ENCODE measurements at places on chromosomes 16 and 17. TPM values are rescaled to one million over a fixed set of nuclear protein-coding genes. Genes with fewer than 3 reads are reported as not detected.

The MNT gene
- total RNA-seq, result 1.5 TPM

The WSCD1 gene
- 0.50 TPM for total RNA-seq

The TUBB3 gene
- total RNA-seq, result 304 TPM

The NXPH3 gene
- 0.23 TPM for total RNA-seq

The CBLN1 gene
- total RNA-seq, result 0.68 TPM

The NPIPA3 gene
- total RNA-seq, result not detected

GRCh38 chr17:40361063-40361924, 3.2 kb downstream of the GJD3 start:
- DNase-seq, result no peak

DNA sequence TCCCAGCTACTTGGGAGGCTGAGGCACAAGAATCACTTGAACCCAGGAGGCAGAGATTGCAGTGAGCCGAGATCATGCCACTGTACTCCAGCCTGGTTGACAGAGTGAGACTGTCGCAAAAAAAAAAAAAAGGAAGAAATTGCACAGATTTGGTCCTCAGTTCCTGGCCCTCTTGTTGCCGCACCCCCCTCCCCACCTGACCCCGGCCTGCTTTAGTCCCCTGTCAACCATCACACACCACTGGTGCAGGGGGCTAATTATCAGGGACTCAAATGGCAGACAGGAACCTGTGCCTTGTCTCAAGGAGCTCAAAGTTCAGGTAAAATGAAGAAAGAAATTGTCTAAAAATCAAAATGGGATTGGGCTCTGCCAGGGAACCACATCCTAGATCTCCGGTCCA, 28.1 kb downstream of the NGFR start:
- DNase-seq, result no peak

DNA sequence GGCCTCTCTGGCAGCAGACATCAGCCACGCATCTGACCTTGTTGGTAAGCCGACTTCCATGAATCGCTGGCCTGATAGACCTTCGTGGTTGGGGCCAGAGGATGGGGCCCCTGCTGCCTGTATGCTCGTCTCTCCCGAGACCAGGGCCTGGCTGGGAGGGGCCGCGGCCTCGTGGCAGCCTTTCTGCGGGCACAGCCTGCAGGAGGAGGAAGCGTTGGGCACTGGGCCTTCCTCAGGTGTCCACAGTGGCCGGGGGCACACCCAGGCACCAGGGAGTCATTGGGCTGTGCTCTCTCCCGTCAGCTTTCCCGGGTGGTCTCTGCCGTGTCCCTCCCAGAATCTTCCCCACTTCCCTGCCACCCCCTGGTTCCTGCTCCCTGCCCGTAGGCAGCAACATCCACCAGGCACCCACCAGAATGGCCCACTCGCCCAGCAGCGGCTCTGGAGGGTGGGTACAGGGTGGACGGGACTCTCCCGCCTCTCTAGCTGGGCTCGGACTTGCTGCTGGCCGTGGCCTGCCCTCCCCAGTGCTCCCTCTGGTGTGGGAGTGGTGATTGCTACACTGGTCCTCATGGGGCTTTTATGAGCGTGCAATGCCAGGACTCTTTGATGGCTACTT, 6.3 kb downstream of the E4F1 start:
- no peak for DNase-seq

- no peak for DNase-seq
Observed at GRCh38 chr17:66900126-66901010, 64.1 kb upstream of the CACNG4 start.

DNA sequence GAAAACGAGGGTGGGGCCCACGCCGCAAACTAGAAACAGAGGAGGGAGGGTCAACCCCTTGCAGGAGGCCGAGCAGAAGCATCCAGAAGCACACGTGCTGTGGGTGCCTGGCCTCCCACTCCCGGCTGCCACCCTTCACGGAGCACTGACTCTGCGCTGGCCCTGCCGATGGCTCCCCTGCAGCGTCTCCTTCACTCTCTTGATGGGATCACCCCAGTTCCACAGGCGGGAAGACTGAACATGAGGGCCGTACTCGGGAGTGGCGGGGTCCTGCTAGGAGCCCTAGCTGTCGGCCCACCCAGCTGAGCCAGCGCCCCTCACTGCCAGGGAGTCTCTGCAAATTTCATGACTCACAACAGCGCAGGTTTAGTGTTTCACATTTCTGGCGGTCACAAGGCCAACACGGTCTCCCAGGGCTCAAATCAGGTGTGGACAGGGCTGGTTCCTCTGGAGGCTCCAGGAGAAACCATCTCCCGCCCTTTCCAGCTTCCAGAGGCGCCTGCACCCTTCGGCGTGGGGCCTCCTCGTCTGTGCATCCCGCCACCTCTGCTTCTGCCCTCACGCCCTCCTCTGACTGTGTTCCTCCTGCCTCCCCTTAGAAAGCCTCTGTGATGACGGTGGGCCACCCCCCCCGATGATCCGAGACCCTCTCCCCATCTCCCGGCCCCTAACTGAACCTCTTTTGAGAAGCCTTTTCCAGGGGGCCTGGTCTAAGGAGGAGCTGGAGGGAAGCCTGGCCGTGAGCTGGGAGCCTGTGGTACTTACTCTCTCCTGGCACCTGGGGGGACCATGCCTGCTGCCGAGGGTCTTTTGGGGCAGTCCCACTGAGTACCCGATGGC, 2.0 kb downstream of the PTX4 start:
- DNase-seq, result no peak

- no peak for DNase-seq
Observed at GRCh38 chr16:78852081-78852635, 748.4 kb downstream of the MAF start.

- DNase-seq, result no peak
Observed at GRCh38 chr16:54504372-54504771, 217.8 kb upstream of the IRX3 start.

DNA sequence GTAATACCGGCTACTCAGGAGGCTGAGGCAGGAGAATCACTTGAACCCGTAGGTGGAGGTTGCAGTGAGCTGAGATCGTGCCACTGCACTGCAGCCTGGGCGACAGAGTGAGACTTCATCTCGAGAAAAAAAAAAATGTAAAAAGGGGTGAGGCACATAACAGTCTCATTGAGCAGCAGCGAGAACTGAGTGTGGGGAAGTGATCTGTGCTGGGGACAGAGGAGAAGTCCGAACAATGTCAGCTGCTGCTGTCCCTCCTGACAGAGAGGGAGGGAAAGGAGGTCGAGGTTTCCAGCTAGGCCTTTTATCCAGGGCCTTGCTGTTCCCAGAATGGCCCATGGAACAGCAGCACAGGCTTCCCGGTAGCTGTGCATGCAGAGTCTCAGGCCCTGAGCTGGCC, 14.0 kb downstream of the C16orf74 start:
- no peak for DNase-seq

DNA sequence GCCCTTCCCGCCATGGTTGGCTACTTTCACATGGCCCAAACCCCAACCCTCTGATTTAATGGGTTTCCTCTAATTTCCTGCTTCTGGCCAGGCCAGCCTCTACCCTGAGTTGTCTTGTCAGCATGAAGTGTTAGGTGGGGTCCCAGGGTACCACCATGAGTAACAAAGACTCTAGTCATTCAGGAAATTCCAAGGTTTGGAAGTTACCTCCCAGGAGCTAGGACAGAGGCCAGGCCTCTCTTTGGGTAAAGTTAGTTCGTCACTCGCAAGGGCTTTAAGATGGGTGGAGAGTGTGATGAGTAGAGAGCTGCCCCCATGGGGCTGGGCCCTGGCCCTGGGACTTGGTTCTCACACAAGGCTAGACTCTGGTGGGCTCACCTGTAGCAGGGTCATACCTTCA, 54.6 kb downstream of the PLD6 start:
- no peak for DNase-seq

All from H4 (cell line).